ENCODE measurements at places on chromosomes 12 and 14.

- DNase-seq: no peak
These were observed 212.6 kb downstream of the PTPRO start for GRCh38 chr12:15534874-15535273.

GRCh38 chr12:44381341-44381740 is 494.8 kb downstream of the NELL2 start:
- no peak for DNase-seq

DNA sequence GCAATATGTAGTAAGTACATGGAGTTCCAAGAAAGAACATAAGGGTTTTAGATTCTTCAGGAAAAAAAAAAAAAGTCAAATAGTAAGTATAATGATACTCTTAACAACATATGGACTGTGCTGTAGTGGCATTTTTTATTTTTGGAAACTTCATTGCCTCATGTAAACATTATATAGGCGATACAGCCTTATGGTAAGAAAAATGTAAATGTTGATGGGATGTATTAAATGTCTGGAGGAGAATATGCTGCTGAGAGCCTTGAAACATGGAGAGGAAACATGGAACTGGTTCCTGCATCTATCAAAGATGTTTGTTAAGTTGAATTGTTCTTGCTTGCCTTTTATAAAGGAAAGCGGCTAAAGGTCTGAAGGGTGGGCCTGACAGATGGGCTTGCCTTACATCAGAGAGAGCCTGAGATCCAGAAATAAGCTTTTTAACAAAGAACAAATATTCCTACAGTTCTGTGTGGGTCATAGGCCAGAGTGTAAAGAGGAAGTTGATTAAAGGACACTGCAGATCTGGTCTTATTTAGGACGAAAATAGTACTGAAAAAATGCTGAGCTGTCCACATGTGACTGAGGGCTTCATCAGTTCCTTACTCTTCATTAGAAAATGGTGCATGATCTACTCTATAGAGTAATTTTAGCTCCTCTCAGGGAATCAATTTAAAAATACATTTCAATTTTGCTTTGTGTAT is 448.1 kb upstream of the DCN start:
- DNase-seq: no peak

DNA sequence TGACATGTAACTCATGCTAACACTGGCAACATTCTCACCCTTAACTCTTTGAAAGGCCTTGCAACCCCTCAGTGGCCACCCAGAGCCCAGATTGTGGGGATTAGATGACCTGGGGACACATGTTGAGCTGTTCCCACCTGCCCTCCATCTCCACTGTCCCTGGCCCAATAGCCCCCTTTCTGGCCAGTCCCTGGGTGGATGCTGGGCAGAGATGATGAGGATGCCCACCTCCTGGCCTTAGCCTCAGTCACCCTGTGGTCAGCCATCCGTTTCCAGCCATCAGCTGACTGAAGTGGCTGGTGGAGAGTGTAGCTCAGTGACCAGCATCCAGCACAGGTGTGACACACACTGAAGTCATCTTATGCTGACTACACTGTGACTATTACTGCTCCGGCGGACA is 4.7 kb downstream of the ANHX start:
- DNase-seq: no peak

GRCh38 chr14:81537193-81537592 is 3.5 kb upstream of the SEL1L start:
- DNase-seq: no peak

DNA sequence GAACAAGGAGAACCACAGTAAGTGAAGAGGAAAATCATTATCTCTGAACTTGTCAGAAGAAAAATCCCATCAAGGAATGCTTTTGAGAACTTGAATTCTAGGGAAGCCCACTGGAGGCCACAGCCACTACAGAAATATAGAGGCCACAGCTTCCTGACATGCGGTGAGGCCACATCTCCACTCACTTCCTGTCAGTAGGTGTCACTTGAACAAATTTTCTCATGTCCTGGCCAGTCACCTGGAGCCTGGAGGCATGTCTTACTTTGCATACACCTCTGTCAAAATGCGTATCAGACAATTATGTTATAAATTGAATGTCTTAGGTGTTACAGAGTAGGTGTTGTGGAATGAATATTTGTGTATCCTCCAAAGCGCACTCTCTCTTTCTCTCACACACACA is 370.3 kb downstream of the DAD1 start:
- DNase-seq: no peak

GRCh38 chr12:14327711-14328110 is 37.8 kb upstream of the ATF7IP start:
- DNase-seq: no peak

DNA sequence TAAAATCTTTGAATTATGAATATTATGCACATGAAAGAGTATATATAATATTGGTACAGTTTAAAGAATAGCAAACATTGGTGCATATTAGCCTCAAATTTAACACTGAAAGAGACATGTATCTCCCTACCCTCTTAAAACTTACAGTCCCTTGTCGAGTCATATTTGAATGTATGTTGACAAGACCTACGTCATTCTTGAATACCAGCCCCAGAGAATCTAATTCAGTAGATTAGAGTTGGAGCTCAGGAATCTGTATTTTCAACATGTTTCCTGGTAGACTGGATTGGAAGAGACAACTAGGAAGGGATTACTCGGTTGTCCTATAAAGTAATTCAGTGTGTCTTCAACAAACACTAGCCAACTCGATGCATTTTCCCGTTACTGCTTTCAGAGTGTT is 104.8 kb downstream of the PDE3A start:
- DNase-seq: no peak

DNA sequence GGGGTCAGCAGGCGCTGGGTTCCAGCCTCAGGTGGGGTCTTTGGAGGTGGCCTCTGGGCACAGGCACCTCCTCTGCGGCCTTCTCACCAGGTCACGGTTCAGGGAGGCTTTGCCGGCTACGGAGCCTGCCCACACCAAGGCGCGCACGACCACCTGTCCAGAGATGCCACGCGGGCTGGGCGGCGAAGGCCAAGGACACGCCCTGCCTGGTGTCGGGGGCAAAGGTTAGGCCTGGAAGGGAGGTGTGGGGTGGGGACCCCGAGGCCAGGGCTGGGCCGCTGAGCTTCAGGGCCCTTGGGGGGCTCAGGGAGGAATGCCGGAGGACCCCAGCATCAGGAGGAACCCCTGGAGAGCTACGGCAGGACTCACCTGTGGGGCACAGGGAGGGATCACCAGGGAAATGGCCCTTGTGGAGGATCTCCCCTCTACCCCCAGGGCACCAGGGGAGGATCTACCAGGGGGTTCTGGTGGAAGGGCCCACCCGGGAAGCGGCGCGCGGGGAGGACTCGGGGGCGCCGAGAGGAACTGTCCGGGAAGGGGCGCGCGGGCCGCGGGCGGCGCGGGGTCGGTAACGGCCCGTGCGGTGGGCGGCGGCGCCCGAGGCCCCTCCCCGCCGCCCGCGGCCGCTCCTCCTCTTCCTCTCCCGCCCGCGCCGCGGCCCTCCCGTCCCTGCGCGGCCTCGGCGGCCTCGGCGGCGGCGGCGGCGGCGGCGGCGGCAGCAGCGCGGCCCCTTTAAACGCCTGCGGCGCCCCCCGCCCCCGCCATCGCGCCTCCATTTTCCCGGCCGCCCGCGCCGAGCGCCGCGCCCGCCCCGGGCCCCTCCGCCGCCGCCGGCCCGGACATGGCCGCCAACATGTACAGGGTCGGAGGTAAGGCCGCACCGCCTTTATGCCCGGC is at the start of gene MTA1:
TSS of gene MTA1 (plus strand) at position 633 of the 897 bp plus-strand sequence. CDS start at position 842, 209 bp downstream.
- DNase-seq: peak; percentile 34

DNA sequence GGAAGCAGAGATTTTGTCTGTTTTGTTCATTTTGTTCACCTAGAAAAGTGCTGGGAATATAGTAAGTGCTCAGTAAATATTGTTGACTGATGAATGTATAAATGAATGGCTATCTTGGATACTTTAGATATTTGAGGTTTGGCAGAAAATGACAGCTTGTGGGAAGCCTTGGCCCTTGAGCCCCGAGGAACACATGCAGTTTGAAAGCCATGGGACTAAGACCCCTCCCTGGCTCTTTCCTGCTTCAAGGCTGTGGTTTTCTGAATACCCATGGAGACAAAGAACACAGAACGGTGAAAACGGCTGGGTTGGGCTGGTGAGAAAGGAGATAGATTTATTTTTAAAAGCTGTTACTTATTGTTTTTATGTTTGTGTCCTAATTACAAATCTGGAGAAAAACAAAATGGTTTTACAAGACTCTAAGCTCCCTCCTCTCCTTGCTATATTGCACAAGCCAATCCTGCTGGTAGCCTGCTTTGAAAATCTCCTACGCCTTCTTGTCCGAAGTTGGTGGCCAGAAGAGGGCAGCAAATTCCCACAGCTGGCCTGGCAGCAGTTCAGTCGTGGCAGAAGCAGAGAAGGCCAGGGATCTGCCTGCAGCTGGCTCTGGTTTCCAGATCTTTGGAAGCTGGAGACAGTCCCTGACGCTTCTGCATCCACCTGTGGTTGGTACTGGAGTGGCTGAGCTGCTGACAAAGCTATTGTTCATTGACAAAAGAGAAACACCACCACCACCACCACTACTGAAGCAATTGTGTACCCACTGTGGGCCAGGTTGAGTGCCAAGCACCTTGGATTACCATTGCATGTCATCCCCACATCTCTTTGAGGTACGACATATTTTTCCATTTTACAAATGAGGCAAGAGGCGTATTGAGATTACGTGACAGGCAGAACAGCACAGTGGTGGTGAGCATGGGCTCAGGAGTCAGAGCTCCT is 5.2 kb upstream of the KRT85 start:
- DNase-seq: peak; percentile 43

GRCh38 chr14:83255727-83256090 is 1722.1 kb upstream of the SEL1L start:
- no peak for DNase-seq

DNA sequence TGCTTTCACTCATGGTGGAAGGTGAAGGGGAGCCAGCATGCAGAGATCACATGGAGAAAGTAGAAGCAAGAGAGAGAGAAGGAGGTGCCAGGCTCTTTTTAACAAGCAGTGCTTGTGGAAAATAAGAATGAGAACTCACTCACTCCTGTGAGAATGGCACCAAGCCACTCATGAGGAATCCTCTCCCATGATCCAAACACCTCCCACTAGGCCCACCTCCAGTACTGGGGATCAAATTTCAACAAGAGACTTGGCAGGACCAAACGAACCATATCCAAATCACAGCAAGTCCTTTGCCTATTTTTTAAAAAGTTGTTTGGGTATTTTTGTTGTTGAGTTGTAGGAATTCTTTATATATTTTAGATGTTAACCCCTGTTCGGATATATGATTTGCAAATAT is 245.9 kb upstream of the ARID2 start:
- no peak for DNase-seq

- no peak for DNase-seq
These were observed 263.9 kb downstream of the FBXL14 start for GRCh38 chr12:1330477-1330827.

DNA sequence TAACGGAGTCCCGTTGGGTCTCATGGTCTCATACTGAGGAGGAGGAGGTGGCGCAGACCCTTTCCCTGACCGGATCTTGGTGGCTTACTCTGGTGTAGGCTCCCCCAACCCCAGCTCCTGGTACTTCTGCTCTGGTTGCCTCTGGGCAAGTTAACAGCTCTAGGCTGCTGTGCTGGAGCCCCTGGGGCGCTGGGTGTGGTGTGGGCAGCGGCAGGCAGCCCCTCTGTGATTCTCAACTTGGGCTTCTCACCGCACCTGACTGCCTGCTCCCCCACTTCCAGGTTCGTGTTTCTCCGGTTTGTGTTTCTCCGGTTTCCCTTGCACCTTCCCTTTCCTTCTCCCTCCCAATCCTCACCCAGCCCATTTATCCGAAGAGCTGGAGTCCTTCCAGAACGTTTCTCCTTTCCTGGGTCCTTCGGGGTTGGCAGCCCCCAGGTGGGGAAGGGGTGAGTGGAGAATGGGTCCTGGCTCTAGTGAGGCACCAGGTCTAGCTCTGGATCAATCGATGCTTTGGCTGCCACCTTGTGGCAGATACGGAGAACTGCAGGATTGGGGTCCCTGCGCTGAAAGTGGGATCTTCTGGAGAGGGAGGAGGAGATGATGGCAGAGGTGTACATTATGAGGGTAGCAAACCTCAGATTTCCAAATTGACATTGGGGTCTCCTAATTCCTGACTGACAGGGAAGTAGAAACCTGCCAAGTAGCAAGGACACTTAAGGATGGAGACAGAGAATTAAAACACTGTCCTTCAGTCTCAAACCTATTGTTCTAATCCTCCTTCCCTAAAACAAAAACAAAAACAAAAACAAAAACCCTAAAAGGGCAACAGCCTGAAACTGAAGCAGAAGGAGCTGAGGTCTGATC is 8.3 kb downstream of the CISTR start:
- peak; percentile 33 for DNase-seq

DNA sequence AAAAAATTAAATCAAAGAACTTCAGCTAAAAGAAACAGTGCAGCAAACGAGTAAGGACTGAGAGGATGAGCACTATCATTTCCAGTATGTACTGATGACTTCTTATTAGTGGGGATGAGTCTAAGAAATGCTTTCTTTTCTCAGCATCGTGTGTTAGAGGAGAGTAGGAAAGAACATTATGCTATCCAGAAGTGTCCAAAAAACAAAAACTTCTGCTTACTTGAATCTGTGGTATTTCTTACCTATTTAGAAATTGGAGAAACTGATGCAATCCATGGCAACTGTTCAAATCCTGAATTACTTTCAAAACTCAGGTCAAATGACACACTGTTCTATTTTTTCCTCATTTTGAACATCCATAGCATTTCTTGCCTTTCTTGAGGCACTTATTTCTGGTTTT is 23.7 kb downstream of the ABCD2 start:
- no peak for DNase-seq

DNA sequence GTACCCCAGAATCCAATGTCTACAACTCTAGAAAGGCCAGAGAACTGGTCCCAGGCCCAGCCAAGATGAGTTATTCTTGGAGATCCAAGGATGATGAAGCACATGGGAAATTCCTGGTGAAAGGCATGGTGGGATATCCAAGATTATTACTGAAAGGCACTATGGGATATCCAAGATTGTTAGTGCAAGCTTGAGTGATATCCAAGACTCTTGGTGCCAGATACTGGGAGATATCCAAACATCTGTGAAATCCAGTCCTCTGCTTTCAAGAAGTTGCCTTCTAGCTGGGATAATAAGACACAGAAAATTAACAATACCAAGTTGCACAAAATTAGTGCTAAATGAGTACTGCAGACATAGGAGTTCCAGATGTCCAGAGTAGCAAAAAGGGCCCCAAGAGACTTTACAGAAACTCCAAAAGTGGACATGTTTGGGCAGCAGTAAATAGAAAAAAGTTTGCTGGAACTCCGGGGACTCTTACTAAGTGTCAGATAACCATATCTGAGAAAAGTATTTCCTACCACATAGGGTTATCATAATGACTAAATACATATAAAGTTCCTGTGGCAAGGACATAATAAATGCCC is 34.6 kb downstream of the PHLDA1 start:
- DNase-seq: no peak

DNA sequence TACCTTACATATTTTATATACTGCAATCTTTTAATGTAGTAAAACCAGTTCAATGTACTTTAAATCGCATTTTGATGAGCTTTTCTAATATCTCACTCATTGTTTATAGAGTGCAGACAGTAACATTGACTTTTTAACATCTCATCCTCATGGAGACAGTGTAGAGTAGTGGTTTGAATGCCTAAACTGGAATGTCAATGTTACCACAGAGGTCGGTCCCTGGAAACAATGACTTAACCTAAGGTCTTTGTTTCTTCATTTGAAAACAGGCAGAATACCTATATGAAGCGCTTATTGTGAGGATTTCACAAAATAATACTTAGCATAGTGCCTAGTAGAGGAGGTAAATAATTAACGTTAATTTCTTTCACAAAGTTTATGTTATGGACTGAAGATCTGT is 5.0 kb downstream of the CDK17 start:
- no peak for DNase-seq

Measured in activated CD8-positive, alpha-beta memory T cell treated with anti-CD3 and anti-CD28 coated beads for 1 hour (primary cell).